ENCODE measurements at places on chromosomes 16 and 17. TPM values are rescaled to one million over a fixed set of nuclear protein-coding genes. Genes with fewer than 3 reads are reported as not detected.

DNA sequence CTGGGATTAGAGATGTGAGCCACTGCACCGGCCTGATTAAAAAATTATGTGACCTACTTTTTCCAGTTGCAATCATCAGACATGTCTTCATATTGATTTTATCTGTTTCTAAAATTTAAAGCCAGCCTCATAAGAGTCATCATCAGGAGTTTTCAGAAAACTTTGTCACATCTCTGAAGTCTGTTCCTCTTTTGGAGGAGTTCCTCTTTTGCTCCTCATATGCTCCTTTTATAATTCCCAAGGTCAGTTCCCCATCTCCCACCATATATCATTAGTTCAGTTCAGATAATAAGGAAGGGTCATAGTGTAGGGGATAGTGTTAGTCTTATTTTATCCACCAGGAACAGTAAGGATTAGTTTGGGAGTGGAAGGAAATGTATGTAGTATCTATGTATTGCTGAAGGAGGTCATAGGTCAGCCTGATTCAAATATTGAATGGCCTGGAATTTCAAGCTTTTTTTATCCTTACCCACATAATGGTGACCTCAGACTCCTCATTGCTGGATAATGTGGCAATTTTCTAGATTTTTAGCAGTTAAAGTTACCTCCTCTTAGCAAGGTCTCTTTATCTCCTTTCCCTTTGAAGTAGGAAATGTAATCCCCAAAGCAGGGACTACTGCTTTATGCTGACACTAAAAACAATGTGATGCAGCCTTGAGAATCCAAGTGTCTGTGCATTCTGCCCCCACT is 13.8 kb upstream of the DUSP14 start:
- H3K27me3 ChIP-seq: no peaks in the 10 kb centered on the region
- peaks cover 11% of the 10 kb centered on the region for H3K4me1 ChIP-seq
- peak overlapping the region; percentile 67 for H3K4me3 ChIP-seq
- DNase-seq: no peak
- peak overlapping the region; percentile 97 for H3K27ac ChIP-seq

DNA sequence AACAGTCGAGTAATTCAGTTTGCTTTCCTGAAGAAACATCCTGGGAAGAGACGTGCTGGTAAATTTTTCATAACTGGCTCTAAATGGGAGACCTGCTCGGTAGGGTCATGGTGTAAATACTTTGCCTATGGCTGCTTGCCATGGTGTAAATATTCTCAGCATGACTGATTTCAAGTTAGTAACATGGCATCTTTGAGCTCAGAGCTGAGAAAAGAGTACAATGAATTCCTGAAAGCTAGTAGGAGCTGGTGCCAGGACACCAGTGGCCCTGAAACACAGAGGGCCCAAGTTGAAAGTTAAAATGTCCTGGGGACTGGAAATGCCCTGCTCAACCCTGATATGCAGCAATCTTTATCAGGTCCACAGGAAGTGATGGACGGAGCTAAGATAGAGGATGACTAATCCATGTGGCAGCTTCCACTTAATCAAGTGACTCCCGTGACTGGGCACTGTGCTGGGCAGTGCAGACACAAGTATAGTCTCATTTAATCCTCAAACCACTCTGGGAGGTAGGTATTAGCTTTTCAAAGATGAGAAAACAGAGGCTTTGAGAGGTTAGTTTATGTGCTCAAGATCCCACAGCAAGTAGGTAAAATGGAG is 130.1 kb upstream of the ADAMTS18 start:
- no peaks in the 10 kb centered on the region for H3K4me1 ChIP-seq
- H3K36me3 ChIP-seq: no peaks in the 10 kb centered on the region
- DNase-seq: no peak
- no peak overlapping the region for H3K27ac ChIP-seq

Gene KRT33A
- 0.24 TPM for total RNA-seq

DNA sequence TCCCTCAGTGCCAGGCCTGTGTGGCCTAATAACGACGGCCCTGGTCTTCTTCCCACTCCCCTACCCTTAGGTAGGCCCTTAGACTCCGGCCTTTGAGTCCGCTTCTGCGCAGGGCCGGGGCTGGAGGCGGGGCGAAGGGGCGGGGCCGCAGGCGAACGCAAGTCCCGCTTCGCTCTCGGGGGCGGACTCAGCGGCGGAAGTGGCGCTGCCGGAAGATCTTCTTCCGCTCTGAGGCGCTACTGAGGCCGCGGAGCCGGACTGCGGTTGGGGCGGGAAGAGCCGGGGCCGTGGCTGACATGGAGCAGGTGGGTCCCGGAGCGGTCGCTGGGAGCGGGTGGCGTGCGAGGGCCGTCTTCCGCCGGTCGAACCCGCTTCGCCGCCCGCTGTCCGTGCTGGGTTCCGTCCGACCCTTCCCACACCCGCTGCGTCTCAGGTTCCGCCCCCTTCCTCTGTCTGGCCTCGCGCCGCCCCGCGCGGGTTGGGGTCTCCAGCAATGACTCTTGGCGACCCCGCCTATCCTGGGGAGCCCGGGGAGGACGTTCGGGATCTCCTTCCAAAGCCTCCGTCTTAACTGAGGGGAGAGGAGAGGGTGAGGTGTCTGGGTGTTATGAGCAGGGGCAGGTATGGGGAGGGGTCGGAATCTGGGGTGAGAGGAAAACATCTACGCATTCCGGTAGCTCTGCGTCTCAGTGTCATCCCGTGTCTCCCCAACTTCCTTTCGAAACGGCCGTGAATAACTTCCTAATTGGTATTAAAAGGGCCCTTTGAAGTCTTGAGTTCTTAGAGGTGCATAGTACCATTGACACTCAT is at the start of gene STARD3:
STARD3 (plus strand) TSS at position 218 of the 810 bp plus-strand sequence. CDS start 16,388 bp downstream, outside the sequence.
- peak within 1 kb of the TSS; percentile 91 for H3K4me3 ChIP-seq
- H3K4me1 ChIP-seq: peaks cover 30% of the 10 kb centered on the region
- DNase-seq: peak; percentile 91
- peak within 1 kb of the TSS; percentile 64 for H3K27ac ChIP-seq
- no peaks in the 10 kb centered on the region for H3K27me3 ChIP-seq
- no peaks in the 10 kb centered on the region for H3K36me3 ChIP-seq

Gene CCDC144A
- 0.60 TPM for total RNA-seq

DNA sequence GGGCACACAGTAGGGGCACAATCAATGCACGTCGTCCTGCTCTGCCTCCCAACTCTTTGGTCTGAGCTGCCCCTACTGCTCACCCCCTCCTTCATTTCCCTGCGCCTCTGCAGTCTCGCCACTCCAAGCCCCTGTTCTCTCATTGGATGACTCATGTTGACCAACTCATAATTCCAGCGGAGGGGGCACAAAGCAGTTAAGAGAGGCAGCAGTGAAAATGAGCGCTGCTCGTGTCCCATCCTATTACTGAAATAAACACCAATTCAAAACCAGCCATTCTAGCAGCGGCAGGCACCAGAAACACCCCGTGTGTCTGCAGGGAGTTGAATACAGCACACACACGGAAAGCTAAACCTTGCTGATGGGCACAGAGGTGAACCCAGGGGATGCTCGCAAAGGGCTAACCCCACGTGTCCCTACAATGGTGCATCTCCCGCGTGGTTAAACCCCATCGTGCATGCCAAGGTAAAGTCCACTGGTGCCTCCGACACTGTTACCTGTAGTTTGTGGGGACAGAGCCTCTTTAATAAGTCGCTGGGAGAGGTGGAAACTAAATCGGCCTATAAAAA is 310.4 kb downstream of the XYLT1 start:
- H3K27ac ChIP-seq: no peak overlapping the region
- H3K27me3 ChIP-seq: no peaks in the 10 kb centered on the region
- DNase-seq: no peak
- no peaks in the 10 kb centered on the region for H3K36me3 ChIP-seq
- peaks cover 18% of the 10 kb centered on the region for H3K4me1 ChIP-seq
- H3K4me3 ChIP-seq: no peak overlapping the region

Gene MYOCD
- total RNA-seq: 0.07 TPM

DNA sequence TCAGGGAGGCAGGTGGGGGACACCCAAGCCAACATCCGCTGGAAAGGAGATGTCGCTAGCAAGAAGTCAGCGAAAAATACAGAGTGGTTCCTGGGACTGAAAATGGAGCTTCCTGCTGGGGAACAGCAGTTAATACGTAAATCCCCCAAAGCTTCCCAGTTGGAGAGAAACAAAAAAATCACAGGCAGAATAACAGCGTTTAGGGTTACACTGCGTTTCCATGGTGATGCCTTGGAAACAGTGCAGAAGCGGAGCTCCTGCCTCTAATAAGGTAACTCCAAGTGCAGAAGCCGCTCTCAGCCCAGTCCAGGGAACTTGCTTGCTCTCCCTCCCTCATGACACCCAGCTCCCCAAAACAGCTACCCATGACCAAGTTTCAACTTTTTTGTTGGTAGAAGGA is 73.4 kb downstream of the PLD6 start:
- H3K27ac ChIP-seq: no peak overlapping the region
- H3K4me1 ChIP-seq: peaks cover 13% of the 10 kb centered on the region
- H3K27me3 ChIP-seq: no peaks in the 10 kb centered on the region
- H3K36me3 ChIP-seq: peaks cover 9% of the 10 kb centered on the region
- DNase-seq: no peak
- no peak overlapping the region for H3K4me3 ChIP-seq

DNA sequence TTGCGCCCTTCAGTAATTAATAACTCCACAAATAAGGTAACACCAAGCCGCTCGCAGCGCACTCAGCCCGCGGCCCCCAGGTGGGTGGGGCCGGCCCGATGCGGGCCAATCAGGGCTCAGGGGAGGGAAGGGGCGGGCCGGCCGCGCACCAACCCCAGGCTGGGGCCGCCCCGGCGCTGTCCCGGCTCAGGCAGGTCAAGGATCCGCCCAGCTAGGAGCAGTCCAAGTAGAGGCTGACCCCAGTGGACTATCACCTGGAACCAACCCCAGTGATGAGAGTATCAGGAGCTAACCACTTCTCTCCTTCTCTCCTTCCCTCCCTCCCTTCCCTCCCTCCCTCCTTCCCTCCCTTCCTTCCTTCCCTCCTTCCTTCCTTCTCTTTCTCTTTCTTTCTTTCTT is 110.8 kb downstream of the C16orf78 start:
- H3K4me1 ChIP-seq: no peaks in the 10 kb centered on the region
- H3K27ac ChIP-seq: no peak overlapping the region
- no peaks in the 10 kb centered on the region for H3K36me3 ChIP-seq
- peak overlapping the region; percentile 59 for H3K4me3 ChIP-seq
- no peak for DNase-seq
- peaks cover 18% of the 10 kb centered on the region for H3K27me3 ChIP-seq

Gene CMTM2
- not detected for total RNA-seq

Gene CCDC57
- 33.5 TPM for total RNA-seq

All from type B pancreatic cell (in vitro differentiated cells).